OCI-LY7 (cell line): ENCODE measurements at places on chromosomes 2 and 18.

DNA sequence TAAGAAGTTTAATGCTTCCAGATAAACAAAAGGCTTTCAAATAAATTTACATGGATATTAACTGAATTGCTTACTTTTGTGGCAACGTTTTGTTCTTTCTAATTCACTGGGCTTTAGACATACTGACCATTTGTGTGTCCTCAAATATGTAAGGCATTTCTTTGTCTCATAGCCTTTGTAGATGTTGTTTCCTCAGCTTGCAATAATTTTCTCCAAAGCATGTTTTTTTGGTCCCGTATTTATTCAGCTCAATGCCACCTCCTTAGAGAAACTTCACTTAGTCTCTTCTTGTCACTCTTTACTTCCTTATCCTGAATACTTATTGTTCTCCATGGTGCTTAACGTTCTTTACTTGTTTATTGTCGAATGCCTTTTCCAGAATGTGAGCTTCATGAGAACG lies 98.5 kb downstream of the NUP35 start:
- no peak for DNase-seq

GRCh38 chr2:138087751-138088593 lies 123.7 kb downstream of the HNMT start:
- DNase-seq: no peak

- no peak for DNase-seq
Measured at GRCh38 chr2:169734169-169734847, 676 bp downstream of the KLHL23 start.

DNA sequence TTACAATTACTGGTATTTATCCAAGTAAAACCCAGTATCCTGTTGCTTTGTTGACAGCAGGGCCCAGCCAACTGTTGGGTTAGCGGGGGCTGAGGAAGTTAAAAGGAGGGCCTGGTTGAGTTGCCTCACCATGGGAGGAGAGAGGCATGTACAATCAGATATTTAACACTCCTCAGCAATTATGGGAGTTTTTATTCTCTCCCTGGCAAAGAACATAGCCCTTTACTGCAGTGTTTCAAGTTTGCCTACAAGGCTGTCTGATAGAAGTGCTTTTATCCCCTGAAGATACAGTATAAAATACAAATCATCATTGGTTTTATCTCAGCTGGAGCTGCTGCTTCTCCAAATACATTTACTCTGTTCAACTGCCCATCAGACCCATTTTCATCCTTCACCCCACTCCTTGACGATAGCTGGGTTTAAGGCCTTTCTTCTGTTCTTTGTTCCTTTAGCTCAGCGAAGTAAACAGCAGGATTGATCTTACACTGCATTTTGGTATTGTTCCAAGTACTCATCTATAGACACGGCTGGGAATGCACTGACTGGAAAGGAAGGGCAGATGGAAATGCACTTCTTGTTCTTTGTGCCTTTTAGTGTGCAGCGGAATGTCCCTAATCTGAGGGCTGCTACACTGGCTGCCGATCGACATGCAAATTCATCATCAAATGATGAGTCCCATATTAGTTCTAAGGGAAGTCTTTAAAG lies 402.5 kb upstream of the SPRED2 start:
- DNase-seq: no peak

DNA sequence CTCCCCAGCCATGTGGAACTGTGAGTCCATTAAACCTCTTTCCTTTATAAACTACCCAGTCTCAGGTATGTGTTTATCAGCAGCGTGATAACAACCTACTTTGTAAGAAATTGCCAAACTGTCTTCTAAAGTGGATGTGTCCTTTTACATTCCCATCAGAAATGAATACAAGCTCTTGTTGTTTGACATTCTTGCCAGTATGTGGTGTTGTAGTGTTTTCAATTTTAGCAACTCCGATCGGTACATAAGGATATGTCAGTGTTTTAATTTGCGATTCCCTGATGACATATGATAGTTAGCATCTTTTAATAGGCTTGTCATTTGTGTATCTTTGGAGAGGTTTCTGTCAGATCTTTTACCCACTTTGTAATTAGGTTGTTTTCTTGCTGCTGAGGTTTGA lies 1156.3 kb upstream of the CRIM1 start:
- no peak for DNase-seq

DNA sequence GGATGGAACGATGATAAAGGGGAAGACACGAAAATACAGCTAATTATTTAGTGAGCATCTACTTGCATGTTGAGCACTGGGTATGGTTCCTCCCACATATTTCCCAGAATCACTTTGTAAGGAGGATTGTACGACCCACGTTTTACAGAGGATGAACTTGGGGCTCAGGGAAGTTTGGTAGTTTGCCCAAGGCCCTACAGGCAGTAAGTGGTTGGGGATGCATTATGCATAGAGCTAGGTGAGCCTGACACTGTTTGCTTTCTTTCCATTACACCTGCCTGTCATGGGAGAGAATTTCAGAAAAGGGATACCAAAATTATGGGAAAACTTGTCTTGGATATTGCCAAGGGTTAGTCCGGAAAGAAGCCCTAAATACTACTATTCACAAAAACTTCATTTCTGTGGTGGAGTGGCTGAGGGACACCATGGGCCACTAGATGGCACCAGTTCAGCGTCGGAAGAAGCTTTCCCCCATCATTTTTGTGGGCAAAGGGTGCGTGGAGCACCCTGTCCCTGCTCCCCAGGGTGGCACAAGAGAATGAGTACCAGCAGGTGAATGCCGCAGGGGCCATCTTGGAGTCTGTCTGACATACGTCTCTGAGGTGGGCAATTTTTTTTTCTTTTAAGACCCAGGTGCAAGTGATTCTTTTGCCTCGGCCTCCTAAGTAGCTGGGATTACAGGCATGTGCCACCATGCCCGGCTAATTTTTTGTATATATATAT lies 23.5 kb upstream of the C18orf32 start:
- DNase-seq: peak; percentile 48

GRCh38 chr2:241598061-241598460 lies 38.9 kb downstream of the THAP4 start:
- DNase-seq: no peak
